ENCODE measurements at places on chromosomes 6 and 20. TPM values are rescaled to one million over a fixed set of nuclear protein-coding genes. Genes with fewer than 3 reads are reported as not detected.

The DEFB132 gene
- total RNA-seq: not detected

The NFATC2 gene
- 0.65 TPM for total RNA-seq

The PPP1R18 gene
- total RNA-seq: 48.1 TPM

The TTLL9 gene
- total RNA-seq: not detected

The HLA-DOB gene
- total RNA-seq: not detected

The TAF8 gene
- total RNA-seq: 28.4 TPM
